ENCODE measurements at places on chromosomes 16 and 17.

DNA sequence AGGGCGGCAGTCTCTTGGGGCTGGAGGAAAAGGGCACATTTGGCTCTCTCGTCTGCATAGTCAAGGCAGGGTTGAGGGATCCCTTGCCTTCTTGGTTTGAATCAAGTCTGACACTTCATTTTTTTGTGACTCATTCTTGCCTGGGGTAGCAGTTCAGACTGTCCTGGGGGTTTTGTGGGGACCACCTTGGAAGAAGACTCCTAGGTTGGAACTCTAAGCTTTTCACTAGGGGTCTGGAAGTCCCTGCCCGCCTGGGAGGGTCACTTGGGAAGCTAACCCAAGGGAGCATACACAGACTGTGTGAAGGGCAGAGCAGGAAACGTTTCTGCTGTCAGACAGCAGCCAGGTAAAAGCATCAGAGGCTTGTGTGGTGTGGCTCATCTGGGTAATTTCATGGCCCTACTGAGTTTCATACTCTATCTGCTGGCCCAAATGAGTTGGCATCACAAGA lies 11.3 kb downstream of the YPEL2 start:
- DNase-seq = no peak

GRCh38 chr17:17433000-17433703 lies 43.6 kb upstream of the MED9 start:
- DNase-seq = no peak

- DNase-seq = no peak
These were observed 590 bp downstream of the KRT33B start for GRCh38 chr17:41369023-41369422.

DNA sequence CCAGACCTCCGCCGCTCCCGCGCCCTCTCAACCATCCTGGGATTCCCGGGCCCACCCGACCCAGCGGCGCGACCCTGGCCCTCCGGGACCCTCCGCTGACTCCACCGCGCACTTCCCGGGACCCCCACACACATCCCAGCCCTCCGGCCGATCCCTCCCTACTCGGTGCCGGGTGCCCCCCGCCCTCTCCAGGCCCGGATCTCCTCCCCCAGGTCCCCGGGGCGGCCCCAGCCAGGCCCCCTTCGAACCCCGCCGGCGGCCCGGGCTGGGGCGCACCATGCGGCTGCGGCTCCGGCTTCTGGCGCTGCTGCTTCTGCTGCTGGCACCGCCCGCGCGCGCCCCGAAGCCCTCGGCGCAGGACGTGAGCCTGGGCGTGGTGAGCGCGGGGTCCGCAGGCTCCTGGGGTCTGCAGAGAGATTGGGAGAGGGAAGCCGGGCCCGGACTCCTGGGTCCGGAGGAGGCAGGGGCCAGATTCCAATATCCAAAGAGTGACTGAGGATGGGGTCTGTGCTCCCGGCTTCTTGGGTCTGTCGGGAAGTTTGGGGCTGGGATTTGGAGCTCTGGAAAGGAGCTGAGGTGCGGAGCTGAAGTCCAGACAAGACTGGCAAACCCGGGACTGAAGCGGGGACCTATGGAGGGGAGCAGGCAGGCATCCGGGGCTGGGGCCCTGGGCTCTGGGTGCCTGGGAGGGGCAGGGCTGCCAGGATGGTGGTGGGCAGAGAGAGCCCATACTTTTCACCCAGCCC lies 453 bp downstream of the MMP25 start:
- DNase-seq = no peak

- no peak for DNase-seq
These were observed 565.1 kb upstream of the SALL1 start for GRCh38 chr16:51716195-51716594.

GRCh38 chr17:68491381-68492231 lies 20.6 kb upstream of the PRKAR1A start:
- DNase-seq = no peak

- DNase-seq = no peak
These were observed 10.1 kb downstream of the ST6GALNAC2 start for GRCh38 chr17:76575570-76575969.

- DNase-seq = peak; percentile 88
These were observed 12.7 kb upstream of the ALDOA start for GRCh38 chr16:30052671-30053372.

- DNase-seq = no peak
These were observed 88.2 kb downstream of the IRF8 start for GRCh38 chr16:85986931-85987749.

DNA sequence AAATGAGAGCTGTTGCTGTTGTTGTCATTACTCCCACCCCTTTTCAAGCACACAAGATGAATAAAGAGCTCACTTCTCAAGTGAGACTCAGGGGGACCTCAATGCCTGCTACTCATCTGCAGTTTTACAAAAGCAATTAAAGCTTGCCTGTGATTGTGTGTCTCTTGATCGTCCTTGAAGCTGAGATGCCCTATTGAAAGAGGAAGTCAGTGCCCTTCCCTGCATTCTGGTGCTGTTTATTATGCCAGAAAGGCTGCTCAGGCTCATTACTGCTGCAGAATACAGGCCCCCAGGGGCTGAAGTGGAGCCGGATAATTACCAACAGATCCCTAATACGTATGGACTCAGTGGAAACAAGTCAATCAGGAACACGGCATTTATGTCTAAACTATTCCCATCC lies 147.2 kb downstream of the HS3ST2 start:
- no peak for DNase-seq

GRCh38 chr16:15571557-15571956 lies 71.4 kb downstream of the MARF1 start:
- DNase-seq = no peak

DNA sequence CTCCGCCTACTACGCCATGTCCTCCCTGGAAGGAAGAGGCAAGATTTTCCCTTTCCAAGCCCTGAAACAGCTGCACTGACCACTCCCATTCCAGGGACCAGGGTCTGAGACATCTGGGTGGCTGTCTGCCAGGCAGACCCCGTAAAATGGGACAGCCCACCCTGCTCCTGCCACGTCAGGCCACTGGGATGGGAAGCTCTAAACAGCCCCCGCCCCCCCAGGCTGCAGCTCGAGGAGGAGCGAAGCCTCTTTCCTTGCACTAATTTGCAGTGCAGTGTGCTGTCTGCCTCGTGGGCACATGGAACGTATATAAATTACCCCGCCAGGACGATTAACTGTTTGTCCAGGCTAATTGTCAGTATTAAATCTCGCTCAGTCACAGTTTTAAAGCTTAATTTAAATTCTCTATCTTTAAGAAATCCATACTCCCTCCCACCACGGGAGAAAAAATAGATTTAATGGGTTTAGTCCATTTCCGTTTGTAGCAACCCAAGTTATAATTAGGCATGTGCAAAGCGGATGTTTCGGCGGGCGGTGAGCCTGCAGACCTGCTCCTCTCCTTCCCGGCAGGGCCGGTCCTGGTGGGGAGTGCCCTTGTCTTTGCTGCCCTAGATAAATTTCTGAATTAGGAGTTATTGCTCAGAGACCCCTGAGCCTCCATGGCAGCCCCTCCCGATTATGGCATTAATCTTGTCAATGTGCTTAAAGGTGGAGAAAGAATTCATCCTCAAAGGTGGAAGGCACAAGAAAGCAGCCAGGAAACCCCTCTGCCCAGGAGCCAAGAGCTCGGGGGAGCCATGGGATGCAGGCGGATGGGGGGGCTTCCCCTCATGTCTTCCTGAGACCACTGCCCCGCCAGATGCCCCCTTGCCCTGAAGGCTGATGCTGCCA lies 268.0 kb upstream of the TNRC6C start:
- no peak for DNase-seq

GRCh38 chr17:77352441-77352840 lies 211.7 kb downstream of the SEC14L1 start:
- no peak for DNase-seq

DNA sequence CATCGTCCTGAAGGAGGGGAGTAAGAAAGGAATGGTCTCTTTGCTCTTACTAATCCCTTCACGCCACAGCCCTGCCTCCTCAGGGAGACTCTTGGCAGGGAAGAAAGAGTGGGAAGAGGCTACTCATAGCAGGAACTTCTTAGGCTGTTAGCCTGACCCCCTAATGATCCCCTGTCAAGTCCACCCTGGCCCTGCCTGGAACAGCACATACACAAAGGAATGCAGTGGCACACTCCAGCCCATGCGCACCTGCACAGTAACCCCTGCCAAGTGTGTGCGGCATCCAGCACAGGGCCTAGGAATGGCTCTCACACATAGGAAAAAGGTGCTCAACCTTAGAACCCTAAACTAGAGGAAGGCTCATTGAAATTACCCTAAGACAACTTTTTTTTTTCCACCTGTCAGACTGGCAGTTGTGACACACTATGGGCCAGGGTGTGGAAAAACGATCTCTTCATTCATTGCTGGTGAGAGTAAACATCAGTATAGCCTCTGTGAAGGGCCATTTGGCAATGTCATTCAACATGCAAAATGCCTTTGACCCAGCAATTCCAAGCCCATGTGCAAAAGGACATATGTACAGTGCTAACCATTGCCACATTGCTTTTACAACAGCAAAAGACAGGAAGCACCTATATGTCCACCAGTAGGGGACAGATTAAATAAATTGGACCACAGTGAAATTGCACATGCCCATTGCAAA lies 50.1 kb downstream of the PIMREG start:
- no peak for DNase-seq

DNA sequence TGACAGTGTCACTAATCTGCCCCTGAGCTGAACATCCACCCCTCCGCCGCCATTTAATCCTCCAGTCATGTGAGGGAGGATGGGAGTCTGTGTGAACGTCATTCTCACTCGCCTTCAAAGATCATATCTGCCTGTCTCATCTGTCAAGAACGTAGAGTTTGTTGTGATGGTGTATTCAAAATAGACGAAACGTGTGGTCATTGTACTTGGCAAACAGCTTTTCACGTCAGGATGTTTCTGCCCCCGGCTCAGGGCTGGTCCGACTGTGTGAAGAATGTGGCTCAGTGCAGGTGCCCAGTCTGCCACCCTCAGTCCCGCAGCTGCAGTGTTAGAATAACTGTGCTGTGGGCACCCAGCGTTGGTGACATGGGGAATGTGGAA lies 148.0 kb downstream of the KCNJ12 start:
- DNase-seq = no peak

DNA sequence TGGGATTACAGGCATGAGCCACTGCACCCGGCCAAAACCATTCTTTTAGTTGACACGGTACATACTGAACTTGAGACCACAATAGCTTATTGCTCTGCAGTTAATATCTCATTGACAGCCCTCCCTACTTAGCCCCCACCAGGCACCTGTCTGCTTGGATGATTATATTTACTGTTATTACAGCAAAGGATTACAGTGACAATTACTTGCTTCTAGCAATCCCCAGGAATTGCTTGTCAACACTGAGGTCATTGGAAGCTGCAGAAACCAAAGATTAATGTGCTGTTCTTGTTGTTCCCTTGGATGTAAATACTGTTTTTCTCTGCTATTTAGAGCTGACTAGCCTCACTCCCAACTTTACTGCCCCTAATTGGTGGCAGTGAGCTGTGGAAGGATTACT lies 211.2 kb downstream of the LGALS9B start:
- no peak for DNase-seq

DNA sequence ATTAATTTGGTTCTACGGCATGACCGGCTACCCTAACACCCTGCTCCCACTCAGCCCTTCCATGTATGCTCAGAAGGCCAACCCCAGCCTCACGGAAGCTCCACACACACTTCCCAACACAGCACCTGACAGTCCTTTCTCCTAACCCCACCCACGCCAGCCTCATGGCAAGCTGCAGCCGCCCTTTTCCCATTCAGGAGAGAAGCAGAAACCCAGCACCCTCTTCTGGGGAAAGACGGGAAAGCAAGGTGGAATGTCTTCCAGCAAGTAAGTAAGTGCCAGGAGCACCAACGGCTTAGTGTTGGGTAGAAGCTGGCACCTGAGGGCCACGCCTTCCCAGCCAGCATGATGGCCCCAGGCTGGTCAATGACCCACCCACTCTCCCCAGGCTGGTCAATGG lies 32.1 kb downstream of the ABR start:
- DNase-seq = no peak

DNA sequence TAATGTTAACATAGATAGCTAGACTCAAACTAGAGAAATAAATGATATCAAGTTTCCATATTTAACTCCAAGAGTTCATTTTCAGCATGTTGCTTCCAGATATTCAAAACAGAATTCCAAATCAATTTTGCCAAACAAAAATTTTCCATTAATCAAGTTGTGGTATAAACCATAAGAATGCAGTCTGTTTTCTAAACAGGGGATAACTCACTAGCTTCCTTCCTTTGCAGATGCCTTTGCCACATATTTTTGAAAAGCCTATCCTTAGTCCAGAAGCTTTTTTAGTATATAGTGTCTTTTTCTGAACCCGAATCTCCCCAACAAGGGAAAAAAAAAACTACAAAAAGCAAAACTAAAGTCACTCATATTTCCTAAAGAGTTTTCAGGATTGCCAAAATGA lies 61.5 kb downstream of the HELZ start:
- no peak for DNase-seq

DNA sequence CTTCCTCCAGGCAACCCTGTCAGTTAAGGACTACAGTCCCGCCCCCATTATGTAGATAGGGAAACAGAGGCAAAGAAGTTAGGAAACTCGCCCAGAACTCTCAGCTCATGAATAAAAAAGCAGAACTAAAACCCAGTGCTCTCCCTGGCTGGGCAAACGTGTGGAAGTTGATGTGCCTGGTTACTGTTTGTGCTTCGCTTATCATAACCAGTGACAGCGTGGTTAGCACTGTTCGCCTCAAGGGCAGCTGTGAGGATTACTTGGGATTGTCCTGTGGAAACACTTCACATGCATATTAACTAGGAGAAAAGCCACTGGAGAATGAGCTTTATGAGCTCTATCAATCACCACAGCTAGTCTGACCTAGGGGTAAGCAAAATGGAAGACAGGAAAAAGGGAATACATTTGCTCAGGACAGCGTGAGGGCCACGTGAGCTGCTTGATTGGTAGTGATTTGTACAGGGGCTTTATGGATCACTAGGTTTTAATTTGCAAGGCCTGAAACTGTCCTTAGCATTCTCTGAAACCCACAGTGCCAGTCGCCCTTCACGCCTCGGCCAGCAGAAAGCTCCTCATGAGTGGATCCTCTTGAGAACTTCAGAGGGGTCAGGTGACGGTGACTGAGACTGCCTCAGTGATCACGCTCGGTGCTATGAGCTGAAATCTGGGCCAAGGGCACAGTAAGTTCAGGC lies 19.9 kb downstream of the CYB5D2 start:
- no peak for DNase-seq

DNA sequence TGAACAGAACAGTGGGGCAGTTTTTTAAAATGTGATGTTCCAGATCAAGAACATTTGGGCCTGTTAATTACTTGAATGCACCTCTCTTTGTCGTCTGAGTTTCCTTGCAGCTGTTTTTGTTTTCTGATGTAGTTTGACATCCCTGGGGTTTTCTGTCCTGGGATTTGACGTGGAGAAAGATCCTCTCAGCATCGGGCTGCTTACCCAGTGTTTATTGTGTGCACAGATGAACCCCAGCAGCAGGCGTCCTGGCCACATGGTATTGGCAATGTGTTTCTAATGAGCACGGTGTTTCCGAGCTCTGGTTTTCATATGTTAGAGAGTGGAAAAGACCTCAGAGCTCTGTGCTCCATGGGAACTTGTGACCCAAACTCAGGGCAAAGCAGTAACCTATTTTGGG lies 191.1 kb upstream of the IRX3 start:
- DNase-seq = no peak
